Activated gamma-delta T cell treated with anti-CD3 and anti-CD28 coated beads, Interleukin-2, amount 50 U/mL, for 16 hours (primary cell): ENCODE measurements at places on chromosomes 7 and 10.

DNA sequence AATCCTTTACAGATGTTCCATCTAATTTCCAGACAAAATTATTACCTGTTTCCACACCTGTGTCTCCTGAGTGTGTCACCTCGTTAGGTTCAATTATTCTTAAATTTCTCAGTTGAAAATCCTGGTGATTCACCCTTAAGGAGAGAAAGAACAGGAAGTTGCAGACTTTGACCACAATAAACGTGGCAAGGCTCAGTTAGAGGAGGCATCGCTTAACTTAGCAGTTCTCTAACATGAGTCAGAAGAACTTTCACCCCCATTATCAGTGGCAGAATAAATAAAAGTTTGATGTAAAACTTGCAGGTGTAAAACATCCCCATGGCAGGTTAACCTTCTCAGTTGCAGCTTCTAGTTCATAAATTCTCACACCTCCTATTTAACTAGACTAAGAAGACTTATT, 8.3 kb downstream of the XPNPEP1 start:
- peak; percentile 31 for DNase-seq

DNA sequence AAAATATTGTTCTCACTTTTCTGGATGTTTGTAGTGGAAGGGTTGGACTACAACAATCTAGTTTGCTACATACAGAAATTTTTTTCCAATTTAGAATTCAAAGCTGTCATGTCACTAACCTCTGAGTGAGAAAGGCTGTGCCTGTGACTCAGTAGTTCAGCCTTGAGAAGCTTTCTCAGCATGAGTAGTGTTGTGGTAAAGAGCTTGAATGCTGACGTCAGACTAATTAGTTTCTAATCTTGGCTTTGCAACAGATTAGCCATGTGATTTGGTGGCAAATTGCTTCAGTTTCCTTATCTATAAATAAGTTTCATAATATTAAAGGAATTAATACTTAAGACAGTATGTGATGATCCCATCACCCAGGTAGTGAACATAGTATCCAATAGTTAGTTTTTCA, 83.8 kb downstream of the ABCA13 start:
- no peak for DNase-seq

DNA sequence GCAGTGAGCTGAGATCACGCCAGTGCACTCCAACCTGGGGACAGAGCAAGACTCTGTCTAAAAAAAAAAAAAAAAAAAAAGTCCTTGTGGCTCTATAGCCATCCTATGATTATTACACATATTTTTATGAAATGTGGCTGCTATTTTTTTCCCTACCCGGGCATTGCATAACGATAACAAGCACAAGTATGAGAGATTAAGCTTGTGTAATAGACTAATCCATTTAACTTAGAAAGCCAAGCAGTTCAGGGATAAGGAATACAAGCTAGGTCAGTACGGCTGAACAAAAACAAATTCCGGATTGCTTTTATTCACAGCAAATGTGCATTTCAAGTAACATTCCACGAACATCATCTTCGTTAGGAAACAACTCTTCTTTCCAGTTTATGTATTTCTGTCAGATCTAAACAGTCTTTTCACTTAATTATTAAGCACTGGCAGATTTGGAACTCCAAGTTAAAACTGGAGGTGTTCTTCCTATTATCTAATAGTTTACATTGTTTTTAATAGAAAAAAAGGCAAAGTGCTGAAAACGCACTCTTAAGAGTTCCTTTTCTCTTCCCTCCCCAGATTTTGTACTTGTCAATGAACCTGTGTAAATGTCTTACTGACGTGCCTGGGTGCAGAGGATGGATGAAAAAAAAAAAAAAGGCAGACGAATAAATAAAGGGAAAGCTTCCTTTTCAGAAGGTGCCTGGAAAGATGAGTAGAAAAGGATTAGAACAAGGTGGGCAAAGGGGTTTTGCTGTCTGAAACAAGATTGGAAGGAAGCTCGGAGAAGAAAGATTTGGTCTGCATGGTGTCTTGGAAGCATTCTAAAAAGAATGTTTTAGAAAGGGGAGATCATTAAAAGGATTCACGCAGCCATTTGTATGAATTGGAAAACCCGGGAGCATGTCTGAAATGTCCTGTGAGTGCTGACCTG, 81.1 kb downstream of the PRTFDC1 start:
- no peak for DNase-seq

- DNase-seq = no peak
These were observed 151.0 kb downstream of the CHN2 start for GRCh38 chr7:29345590-29345989.

DNA sequence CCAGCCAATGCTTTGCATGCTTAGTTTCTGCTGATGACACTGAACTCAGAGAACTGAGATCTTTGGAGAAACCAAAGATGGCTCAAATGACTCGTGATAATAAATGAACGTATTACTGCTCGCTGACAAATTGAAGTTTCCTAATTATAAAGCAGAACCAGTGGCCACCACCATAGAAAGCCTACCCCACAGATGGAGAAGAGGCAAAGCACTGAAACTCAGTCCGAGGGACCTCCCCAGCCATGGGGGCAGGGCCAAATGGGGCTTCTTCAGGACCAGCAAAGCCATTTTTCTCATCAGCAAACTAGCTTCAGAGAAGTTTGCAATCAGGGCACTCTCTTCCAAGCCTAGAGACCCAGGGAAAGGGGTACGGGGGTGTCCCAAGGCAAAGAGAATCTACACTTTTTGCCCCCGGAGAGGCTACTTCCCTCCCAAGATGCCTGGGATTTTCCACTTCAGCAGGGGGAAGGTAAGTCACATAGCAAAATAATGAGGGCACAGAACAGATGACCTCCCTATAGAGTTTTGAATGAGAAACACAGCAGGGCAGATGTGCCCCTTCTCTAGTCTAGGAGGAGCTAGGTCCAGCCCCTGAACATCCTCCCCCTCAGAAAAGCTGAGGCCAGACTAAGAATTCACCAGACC, 4.3 kb upstream of the IL6 start:
- no peak for DNase-seq

DNA sequence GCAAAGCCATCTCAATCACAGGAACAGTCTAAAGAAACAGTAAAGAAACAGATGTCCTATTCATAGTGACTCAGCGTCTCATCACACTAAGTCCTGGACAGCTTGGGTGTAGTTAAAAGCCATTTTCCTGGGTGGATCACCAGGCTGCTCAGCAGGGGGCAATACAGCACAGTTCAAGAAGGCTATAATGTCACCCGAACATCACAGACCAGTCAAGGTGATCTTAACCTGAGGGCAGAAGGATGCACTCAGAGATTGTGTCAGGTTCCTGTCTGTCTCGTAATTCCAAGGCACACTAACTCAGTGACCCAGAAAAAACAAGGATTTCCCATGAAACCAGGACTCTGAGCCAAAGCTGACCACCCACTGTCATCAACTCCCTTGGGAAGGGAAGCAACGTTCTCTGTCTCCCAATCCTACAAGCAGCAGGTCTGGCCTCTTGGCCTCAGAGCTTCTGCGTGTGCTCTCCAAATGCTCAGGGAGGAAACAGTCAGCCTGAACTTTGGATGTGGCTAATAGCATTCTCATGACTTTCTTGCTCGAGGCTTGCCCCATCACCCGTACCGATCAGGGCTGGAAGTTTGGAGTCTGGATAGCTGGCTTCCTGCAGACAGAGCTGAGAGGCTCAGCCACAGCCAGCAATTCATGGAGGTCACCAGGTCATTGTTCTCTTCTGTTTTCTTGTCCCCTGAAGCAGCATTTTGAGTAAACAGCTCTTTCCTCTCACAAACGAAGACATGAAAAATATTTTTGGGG, 90.4 kb upstream of the FAM171A1 start:
- no peak for DNase-seq

DNA sequence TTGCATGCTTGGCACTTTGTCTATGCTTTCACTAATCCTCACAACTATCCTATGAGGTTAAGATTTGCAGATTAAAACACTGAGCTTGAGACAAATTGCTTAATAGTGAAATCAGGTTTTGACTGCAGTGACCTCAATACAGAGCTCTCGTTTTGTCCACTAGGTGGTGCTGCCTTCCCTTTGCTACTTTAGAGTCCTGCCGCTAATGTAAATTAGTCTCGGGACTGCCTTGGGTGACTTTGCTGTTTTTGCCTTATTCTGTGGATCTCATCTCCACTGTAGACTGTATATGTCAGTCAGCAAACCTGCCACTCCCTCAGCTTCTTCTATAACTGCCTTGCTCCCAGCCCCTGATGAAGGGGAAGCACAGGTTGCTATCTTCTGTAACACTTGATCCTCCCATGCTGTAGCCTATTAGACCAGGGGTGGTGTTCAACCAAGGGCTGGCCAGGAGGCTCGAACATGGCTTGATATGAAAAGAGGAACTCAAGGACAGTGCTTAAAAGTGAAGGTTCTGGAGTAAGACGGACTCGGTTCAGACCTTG, 26.0 kb downstream of the ASB4 start:
- peak; percentile 24 for DNase-seq

DNA sequence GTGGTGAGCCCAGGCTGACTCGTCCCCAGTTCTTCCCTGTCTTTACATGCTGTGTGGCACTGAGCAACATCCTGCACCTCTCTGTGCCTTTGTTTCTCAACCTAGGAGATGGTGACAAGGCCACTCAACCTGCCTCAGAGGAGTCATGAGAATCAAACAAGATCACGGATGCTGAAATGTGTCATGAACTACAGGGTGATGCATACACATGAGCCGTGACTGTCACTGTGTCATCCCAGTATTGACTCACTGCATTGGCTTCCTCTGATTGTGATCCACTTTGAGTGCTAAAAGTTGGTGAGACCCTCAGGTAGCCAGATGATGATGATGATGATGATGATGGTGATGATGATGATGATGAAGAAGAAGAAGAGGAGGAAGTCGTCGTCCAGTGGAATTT, 11.5 kb downstream of the C10orf71 start:
- no peak for DNase-seq

- no peak for DNase-seq
These were observed 37.0 kb downstream of the WNT2 start for GRCh38 chr7:117285826-117286225.

DNA sequence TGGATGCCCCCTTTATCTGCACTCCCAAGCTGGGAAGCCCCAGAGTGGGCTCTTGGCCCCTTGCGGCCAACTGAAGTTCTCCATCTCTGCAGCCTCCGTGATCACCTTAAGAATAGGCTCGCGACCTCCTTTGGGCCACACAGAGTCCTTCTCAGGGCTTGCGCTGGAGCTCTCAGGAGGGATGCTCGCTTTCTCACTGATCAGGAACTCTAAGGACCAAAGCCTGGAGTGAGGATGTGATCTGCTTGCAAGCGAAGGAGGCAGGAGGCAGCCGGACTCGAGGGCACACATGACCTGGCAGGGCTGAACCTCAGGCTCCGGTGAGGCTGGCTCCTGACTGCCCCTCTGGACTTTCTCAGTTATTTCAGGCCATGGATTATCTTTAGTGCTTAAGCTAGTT, 192.1 kb upstream of the MKI67 start:
- DNase-seq = no peak

DNA sequence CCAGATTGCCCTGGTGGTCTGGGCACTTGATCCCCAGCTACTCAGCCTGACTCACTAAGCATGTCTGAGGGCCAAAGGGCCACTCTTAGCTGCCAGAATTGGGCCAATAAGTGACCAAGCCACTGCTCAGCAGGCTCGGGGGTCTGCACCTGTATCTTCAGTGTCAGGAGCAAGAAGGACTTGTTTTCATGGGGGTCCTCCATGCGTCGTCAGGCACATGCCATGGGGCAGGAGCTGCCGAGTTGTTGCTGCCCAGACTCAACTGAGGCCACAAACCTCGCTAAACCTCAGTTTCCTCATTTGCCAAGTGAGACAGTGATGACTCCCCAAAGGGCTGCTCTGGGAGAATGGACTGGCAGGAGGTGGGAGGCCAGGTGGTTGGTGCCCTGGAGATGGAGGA, 158.6 kb upstream of the GDF10 start:
- DNase-seq = no peak

GRCh38 chr7:80165177-80165576, 30.5 kb downstream of the GNAI1 start:
- no peak for DNase-seq

DNA sequence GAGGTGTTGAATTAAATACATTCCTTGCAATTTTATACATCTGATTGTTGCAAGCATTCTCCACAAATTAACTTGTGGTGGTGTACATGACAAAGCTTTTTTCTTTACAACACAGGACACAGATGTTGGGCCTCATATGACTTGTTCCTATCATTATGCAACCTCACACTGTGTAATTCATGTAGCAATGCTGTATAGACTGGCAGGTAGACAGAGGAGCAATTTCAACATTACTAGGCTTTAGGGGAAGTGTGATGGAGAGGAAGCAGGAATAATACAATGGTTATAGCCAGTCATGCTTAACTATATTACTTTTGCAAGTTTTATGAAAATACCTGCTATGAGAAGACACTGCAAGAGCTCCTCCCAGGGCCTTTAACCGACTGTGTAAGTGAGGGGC, 832.1 kb downstream of the CNTNAP2 start:
- no peak for DNase-seq

GRCh38 chr10:125692601-125693523, 9.9 kb upstream of the TEX36 start:
- DNase-seq = no peak

GRCh38 chr10:73586583-73586984, 4.6 kb downstream of the USP54 start:
- no peak for DNase-seq

GRCh38 chr10:55631071-55631654, 729.9 kb downstream of the ZWINT start:
- DNase-seq = no peak

GRCh38 chr7:107946451-107946850, 55.5 kb downstream of the DLD start:
- DNase-seq = no peak

GRCh38 chr7:34070511-34071323, 165.4 kb downstream of the BMPER start:
- DNase-seq = no peak

GRCh38 chr7:26329520-26330255, 38.0 kb downstream of the SNX10 start:
- DNase-seq = no peak

GRCh38 chr7:106010331-106010730, 47.3 kb downstream of the CDHR3 start:
- DNase-seq = no peak

GRCh38 chr10:349081-349480, 213.8 kb downstream of the ZMYND11 start:
- no peak for DNase-seq

GRCh38 chr10:123009105-123009820, 457 bp downstream of the ACADSB start:
- no peak for DNase-seq

DNA sequence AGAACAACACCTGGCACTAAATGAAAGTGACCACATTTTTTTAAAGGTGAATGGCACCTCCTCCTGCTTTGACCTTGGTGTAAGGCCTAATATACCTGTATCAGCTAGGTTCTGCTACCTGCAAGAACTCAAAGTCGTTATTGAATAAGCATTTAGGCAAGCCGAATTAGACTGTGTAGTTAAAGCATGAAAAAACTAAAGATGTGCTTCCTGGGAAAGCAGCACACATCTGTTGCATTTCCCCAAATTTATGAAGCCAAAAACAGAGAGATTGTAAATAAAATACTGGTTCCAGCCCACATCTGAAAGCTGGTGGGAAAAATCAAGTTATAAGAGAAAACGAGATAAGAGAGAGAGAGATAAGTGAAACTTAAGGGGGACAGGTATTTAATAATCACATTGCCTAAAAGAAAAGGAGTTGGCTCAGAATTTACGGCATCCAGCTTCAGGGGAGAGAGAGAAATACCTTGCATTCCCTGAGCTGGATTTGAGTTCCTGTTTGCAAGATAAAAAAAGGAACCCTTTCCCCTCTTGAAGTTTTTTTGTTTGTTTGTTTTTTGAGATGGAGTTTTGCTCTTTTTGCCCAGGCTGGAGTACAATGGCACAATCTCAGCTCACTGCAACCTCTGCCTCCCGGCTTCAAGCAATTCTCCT, 1.8 kb upstream of the XPNPEP1 start:
- DNase-seq = no peak

- DNase-seq = no peak
These were observed 107.4 kb downstream of the GSAP start for GRCh38 chr7:77308792-77309191.
